ENCODE measurements at places on chromosomes 12 and 14.
A peak's percentile ranks its signal among the peaks of the same experiment; 100 is the strongest.

- DNase-seq = no peak
- peaks cover 14% of the 10 kb centered on the region for H3K4me1 ChIP-seq
- H3K27me3 ChIP-seq = no peaks in the 10 kb centered on the region
- no peak overlapping the region for H3K27ac ChIP-seq
These were observed 11.1 kb upstream of the ANO6 start for GRCh38 chr12:45204757-45205156.

DNA sequence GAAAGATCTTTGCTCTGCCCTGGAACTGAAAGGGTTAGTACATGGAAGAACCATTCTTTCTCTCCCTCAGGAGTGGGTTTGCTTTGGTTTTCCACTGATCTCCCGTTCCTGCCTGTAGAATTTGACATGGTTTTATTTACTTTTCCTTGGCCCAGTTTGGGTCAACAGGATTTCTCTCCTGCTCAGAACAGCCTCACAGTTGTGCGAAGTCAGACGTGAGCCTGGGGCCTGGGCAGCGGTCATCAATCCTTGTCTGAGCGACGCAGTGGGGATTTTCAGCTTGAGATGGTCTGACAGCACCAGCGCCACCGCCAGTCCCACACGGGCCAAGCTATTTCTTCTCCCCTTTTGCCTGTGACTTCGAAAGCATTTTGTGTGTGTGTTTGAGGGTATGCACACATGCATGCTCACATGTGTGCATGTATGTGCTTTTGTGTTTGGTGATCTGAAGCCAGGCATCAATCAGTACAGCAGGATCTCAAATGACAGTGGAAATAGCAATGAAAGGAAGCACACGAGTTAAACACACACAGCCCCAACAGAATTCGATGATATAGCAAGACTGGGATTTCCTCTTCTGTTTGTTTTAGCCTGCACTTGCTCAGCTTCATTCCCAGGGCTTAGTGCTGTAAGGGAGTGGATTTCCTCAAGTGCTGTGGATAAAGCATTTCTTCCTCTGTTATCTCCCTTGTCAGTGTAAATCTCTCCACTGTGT is 58.3 kb downstream of the SMOC1 start:
- H3K27ac ChIP-seq = no peak overlapping the region
- no peak overlapping the region for H3K4me3 ChIP-seq
- H3K36me3 ChIP-seq = no peaks in the 10 kb centered on the region
- H3K27me3 ChIP-seq = peaks cover 37% of the 10 kb centered on the region

GRCh38 chr12:54579696-54580333 is 8.6 kb downstream of the PPP1R1A start:
- no peak overlapping the region for H3K4me3 ChIP-seq
- no peaks in the 10 kb centered on the region for H3K4me1 ChIP-seq
- peaks cover 12% of the 10 kb centered on the region for H3K27me3 ChIP-seq
- DNase-seq = peak; percentile 83
- H3K36me3 ChIP-seq = peaks cover 9% of the 10 kb centered on the region

GRCh38 chr14:52042371-52043289 is 26.2 kb downstream of the NID2 start:
- no peak for DNase-seq
- H3K27me3 ChIP-seq = peaks cover 7% of the 10 kb centered on the region
- peaks cover 2% of the 10 kb centered on the region for H3K4me1 ChIP-seq
- no peak overlapping the region for H3K27ac ChIP-seq
- H3K4me3 ChIP-seq = no peak overlapping the region

GRCh38 chr12:105321125-105321524 is 9.4 kb upstream of the C12orf75 start:
- no peak overlapping the region for H3K27ac ChIP-seq
- H3K4me1 ChIP-seq = peaks cover 68% of the 10 kb centered on the region
- no peaks in the 10 kb centered on the region for H3K27me3 ChIP-seq
- DNase-seq = no peak
- H3K36me3 ChIP-seq = peaks cover 65% of the 10 kb centered on the region
- H3K4me3 ChIP-seq = no peak overlapping the region

DNA sequence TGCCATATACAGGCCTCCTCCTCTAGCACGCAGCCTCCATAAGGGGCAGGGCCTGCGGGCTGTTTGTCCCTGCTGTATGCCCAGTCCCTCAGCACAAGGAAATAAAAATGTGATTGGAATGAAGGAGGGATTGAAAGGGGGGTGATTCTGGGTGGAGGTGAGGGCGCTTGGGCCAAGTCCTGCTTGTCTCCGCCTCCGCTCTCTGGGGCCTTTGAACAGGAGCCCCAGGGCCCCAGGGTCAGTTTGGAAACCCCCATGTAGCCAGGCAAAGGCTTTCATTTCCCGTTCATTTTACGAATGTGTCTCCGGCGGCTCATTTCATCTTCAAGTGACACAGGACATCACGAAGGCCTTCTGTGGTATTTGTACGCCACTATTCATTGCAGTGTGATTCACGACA is 4.5 kb upstream of the CACNA2D4 start:
- H3K36me3 ChIP-seq = no peaks in the 10 kb centered on the region
- no peak overlapping the region for H3K4me3 ChIP-seq
- H3K27me3 ChIP-seq = peaks cover 12% of the 10 kb centered on the region
- peaks cover 7% of the 10 kb centered on the region for H3K4me1 ChIP-seq

GRCh38 chr12:79381248-79382208 is 309.2 kb downstream of the PAWR start:
- no peak for DNase-seq
- no peaks in the 10 kb centered on the region for H3K4me1 ChIP-seq
- H3K27ac ChIP-seq = no peak overlapping the region
- no peaks in the 10 kb centered on the region for H3K36me3 ChIP-seq
- no peaks in the 10 kb centered on the region for H3K27me3 ChIP-seq

DNA sequence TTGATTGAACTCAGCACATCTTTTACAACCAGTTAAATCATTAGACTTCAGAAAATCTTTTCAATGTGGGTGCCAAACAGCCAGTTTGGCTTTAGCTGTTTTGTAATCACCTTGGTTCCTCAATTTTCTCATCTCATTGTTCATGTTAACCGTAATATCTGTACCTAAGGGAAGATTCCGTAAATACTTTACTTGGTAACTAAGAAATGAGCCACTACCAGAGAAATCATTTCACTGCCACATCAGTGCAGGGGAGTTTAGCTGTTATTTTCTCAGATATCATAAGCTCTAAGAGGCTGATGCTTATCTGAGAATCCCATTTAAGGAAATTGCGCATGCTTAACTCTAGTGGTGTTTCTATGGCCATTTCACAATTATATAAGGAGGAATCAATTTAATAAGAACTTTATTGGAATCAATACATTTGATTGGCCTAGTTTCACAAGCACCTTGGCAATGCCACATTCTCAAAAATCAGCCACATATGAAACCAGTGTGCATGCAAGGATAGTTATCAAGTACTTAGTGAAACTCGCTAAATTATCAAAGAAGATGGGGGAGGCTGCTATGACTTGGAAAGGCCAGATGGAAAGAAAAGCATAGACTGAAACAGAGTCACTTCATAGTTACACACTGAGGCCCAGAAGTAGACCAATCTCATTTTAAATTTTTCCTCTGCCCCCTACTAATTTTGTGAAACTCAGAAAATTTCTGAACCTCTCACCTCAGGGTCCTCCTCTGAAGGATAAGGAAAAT is 28.1 kb upstream of the IL22 start:
- peaks cover 53% of the 10 kb centered on the region for H3K4me1 ChIP-seq
- no peak for DNase-seq
- peaks cover 9% of the 10 kb centered on the region for H3K27me3 ChIP-seq

GRCh38 chr12:18368594-18368993 is 107.3 kb downstream of the PIK3C2G start:
- H3K4me3 ChIP-seq = no peak overlapping the region
- H3K36me3 ChIP-seq = no peaks in the 10 kb centered on the region
- DNase-seq = no peak
- no peaks in the 10 kb centered on the region for H3K4me1 ChIP-seq
- H3K27me3 ChIP-seq = no peaks in the 10 kb centered on the region

DNA sequence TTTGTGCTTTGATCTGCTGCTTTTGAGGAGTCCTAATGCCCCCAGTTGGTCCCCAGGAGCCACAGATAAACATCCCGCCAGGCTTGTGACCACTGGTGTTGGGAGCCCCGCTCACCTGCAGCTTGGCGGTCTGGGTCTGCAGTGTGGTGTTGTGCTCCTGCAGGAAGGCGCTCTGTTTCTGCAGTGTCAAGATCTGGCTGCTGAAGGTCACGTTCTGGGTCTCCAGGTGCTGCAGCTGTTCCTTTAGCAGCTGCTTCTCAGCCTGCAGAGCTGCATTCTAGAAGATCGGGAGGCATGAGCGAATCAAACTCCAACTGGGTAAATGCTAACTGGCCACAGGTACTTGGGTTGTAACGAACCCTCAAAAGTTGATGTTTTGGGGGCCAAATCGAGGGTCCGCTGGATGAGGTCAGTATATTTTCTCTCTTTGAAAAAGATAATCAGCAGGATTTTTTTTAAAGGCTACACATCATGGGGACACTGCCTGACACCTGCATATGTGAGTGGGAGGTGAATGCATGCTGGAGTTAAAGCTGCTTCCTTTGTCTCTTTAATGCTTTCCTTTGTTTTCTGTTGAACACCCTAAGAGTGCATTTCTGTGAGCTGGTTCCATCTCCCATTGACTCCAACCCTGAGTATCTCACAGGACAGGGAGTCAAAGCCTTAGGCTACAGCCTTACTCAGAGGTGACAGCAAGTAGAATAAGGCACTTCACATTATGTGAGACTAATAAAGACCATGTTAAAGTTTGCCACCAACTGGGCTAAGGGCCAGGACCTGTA is 61.3 kb upstream of the GPR68 start:
- peaks cover 96% of the 10 kb centered on the region for H3K36me3 ChIP-seq
- H3K4me3 ChIP-seq = no peak overlapping the region
- H3K27ac ChIP-seq = peak overlapping the region; percentile 45
- H3K4me1 ChIP-seq = peaks cover 61% of the 10 kb centered on the region

GRCh38 chr12:4586500-4586899 is 24.5 kb downstream of the DYRK4 start:
- H3K27ac ChIP-seq = no peak overlapping the region
- H3K27me3 ChIP-seq = no peaks in the 10 kb centered on the region
- no peak overlapping the region for H3K4me3 ChIP-seq
- no peaks in the 10 kb centered on the region for H3K36me3 ChIP-seq
- no peaks in the 10 kb centered on the region for H3K4me1 ChIP-seq

GRCh38 chr14:105093038-105093430 is 27.8 kb upstream of the GPR132 start:
- H3K36me3 ChIP-seq = no peaks in the 10 kb centered on the region
- peak; percentile 71 for DNase-seq
- peak overlapping the region; percentile 69 for H3K27ac ChIP-seq
- peak overlapping the region; percentile 77 for H3K4me3 ChIP-seq

- H3K27me3 ChIP-seq = peaks cover 8% of the 10 kb centered on the region
- no peaks in the 10 kb centered on the region for H3K36me3 ChIP-seq
- H3K27ac ChIP-seq = no peak overlapping the region
- peaks cover 3% of the 10 kb centered on the region for H3K4me1 ChIP-seq
These were observed 509 bp downstream of the PGF start for GRCh38 chr14:74954947-74955228.

DNA sequence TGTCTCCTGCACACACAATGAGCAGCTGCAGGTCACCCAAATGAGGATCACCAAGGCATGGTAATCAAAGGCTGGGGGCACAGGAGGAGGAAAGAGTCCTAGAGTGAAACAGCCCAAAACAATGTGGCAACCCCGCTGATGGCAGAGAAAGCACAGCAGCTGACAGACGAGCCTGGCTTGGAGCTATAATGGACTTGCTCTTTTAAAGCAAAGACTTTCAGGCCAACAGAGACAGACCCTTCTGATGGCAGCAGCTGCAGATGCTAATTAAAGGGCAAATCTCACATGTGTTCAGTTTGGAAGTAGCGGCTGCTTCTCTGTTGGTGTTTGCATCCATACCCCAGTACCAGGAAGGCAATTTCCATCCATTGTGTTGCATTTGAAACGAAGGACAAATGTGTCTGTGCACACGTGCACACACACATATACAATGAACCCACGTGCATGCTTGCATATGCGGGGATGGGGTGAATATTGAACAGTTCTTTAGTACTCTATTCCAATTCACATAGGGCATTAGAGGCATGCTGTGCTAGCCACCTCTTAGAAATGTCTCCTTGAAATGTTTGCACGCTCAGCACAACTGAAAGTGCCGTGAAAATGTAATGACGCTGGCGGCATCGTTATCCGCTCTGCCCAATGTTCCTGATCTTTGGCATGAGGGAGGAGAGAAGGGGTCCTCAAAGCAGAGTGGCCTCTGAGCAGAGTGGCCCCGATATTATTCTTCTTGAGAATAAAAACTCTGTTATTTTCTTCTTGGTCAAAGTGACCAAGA is 38.1 kb downstream of the CIT start:
- H3K4me3 ChIP-seq = no peak overlapping the region
- H3K27ac ChIP-seq = no peak overlapping the region
- H3K27me3 ChIP-seq = no peaks in the 10 kb centered on the region
- no peaks in the 10 kb centered on the region for H3K4me1 ChIP-seq
- no peak for DNase-seq
- peaks cover 68% of the 10 kb centered on the region for H3K36me3 ChIP-seq

DNA sequence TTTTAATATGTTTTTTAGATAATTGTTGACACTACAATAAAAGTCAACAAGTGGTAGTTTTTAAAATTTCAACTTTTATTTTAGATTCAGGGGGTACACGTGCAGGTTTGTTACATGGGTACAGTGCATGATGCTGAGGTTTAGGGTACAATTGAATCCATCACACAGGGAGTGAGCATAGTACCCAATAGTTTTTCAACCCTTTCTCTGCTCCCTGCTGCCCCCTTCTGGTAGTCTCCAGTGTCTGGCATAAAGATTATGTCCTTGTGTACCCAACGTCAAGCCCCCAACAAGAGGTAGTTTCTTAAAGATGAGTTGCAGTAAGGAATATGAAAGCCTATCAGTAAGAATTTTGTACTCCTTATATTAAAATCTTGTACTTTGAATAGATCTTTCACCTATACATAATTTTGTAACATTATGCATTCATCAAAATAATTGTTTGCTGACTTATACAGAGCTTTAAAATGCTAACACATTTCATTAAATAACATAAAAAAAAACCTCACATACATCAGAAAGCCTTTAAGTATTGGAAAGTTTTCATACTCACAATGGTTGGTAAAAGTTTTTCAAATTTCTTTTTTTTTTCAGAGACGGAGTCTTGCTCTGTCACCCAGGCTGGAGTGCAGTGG is 5.4 kb upstream of the RALGAPA1 start:
- no peak overlapping the region for H3K27ac ChIP-seq
- DNase-seq = peak; percentile 79
- H3K36me3 ChIP-seq = no peaks in the 10 kb centered on the region
- no peak overlapping the region for H3K4me3 ChIP-seq

GRCh38 chr14:61578745-61579144 is 116.6 kb upstream of the HIF1A start:
- H3K36me3 ChIP-seq = peaks cover 6% of the 10 kb centered on the region
- peaks cover 25% of the 10 kb centered on the region for H3K4me1 ChIP-seq
- DNase-seq = no peak
- no peak overlapping the region for H3K27ac ChIP-seq

DNA sequence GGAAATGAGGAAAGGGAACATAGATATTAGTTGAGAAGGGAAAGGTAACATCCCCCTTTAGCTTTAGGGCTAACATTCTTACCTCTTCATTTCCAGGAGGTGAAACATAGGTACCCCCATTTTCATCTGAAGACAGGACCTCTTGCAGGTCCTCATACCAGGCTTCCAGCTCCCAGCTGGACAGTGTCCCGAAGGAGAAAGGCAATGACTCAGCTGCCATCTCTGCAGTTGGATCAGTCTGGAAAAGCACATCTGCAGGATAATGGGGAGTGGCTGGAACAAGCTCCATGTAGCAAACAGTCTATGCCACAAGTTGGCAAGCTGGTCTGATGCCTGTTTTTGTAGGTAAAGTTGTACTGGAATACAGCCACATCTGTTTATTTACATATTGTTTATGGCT is 3.1 kb downstream of the DDIT3 start:
- H3K4me1 ChIP-seq = peaks cover 38% of the 10 kb centered on the region
- no peak for DNase-seq
- peak overlapping the region; percentile 36 for H3K27ac ChIP-seq
- H3K4me3 ChIP-seq = no peak overlapping the region

GRCh38 chr12:98955284-98955683 is 310.2 kb downstream of the APAF1 start:
- no peaks in the 10 kb centered on the region for H3K36me3 ChIP-seq
- no peak overlapping the region for H3K27ac ChIP-seq
- DNase-seq = no peak
- H3K4me1 ChIP-seq = no peaks in the 10 kb centered on the region
